ENCODE measurements at places on chromosomes 3 and 15.

GRCh38 chr3:12194669-12195161, 36.0 kb upstream of the TIMP4 start:
- no peak for DNase-seq

DNA sequence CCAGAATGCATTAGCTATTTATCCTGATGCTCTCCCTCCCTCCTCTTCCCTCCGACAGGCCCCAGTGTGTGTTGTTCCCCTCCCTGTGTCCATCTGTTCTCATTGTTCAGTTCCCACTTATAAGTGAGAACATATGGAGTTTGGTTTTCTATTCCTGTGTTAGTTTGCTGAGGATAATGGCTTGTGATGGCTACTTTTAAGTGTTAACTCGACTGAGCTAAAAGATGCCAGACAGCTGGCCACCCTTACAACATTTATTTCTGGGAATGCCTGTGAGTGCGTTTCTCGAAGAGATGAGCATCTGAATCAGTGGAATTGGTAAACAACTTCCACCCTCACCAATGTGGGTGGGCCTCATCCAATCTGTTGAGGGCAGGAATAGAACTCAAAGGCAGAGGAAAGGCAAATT, 24.7 kb upstream of the TM2D3 start:
- DNase-seq, result no peak

DNA sequence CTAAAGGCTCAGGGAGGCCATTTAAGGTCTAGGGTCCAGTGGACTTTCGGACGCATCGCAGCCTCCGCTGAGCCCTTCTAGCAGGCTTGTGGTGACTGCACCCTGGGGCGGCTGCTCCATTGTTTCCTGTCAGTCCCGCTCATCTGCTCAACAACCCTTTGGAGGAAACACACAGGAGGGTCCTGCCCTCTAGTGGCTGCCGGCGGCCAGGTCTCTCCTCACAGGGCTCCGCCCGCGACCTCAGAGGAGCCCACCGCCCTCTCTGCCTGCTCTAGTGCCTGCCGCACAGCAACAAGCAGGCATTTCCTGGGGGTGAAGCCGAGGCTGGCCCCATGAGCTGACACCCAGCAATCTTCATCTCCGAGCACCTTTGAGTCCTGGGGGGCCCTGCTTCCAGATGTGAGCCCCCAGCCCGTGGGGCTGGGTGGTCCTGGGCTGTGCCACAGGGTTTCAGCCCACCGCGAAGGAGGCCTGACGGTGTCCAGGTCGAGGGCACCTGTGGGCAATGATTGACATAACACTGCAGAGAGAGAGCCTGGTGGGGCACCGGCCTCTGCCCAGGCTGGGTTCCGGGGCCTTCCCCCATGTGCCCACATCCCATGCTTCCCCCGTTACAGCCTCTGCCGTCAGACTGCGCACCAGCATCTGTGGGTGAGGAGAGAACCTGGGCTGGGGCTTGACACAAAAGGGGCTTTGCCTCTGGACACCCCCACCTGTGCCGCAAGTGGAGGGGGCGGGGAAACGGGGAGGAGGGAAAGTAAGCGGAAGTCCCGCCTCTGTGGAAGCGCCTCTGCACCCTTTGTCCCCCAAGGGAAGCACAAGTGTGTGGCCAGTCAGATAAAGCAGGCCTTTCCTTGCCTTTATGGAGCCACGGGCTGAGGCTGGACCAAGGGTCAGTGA, 27.0 kb upstream of the SFMBT1 start:
- DNase-seq, result peak; percentile 64

DNA sequence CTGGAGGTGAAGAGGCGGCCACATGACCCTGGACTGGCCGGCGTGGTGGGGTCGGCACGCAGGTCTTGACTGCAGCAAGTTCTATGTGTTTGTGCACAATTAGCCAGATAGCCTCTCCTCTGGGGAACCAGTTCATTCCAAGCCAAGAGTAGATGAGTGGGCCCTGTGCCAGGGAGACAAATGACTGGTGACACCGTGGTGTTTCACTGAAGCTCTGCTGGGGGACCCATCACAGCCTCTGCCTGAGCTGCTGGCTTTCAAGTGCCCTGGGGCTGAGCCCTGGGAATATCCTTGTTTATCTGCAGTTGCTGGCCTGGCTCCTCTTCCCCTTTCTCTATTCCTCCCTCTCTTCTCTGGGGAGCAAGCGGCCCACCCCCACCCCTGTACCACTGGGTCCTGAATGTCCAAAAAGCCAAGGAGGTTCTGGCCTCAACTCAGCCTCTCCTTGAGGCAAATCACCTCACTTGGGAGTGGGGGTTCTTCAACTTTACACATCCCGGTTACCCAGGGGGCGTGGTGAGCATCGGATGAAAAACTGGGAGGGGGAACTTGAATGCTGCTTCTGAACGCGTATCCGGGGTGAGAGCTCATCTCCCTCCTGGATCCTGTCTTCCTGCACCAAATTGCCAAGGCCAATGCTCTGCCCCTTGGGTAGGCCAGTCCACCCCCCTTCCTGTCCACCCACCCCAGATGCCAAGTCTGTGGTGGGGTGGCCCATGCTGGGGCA, 199.6 kb upstream of the LYSMD4 start:
- DNase-seq, result no peak

DNA sequence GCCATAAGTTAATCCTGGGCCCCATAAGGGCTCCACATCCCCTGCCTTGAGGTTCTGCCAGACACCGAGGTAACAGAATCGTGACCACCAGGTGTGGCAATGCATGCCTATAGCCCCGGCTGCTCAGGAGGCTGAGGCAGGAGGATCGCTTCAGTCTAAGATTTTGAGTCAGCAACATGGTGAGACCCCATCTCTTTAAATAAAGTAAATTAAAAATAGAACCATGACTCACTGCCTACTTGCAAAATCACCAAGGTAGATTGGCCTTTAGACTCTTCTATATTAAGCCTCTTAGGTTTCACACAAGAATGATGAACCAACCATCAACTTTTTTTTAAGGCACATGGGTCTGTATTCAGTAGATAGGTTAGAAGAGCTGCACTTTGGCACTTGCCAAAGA, 9.7 kb downstream of the WDR5B start:
- DNase-seq, result no peak

DNA sequence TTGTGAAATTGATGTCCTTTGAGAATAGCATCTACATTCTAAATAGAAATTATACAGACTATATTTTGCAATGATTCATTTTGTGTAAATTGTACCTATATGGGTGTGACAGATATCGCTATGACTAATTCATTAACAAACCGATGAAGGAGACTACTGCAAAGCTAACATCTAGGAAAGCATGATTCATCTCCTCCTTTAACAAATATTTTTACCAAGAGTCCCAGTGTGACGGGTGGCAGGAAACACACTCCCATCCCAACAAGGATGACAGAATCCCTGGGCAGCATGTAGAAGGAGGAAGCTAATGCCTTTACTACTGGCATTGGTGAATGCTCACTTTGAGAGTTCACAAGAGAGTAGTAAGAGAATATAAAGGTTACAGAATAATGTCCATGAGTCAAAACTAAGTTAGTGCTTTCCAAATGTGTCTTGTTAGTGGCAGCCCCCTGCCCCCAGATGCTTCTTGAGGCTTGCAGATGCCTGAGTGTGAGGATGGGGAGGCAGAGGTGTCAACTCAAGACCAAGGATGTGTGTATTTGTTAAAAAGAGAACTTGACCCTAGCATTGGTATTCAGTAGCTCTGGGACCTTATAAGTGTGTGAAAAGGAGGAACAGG, 180.6 kb downstream of the FMN1 start:
- no peak for DNase-seq

- no peak for DNase-seq
Measured at GRCh38 chr3:63365671-63366070, 87.6 kb downstream of the SYNPR start.

GRCh38 chr3:188446766-188447165, 292.8 kb downstream of the LPP start:
- DNase-seq, result no peak

- no peak for DNase-seq
Measured at GRCh38 chr3:52044869-52045619, 11.3 kb downstream of the DUSP7 start.

- no peak for DNase-seq
Measured at GRCh38 chr3:42667523-42668412, 14.3 kb downstream of the ZBTB47 start.

DNA sequence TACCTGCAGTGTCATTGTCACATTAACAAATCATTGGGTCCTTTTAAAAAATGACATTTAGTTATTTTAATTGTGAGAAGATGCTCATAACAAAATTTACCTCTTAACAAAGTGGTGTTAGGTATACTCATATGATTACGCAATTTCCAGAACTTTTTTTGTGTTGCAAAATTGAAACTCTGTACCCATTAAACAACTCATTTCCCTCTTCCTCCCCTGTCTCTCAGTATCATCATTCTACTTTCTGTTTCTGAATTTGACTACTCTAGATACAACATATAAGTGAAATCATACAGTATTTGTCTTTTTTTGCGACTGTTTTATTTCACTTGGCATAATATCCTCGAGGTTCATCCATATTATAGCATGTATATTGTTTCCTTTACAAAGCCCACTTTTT, 58.7 kb upstream of the CHST2 start:
- no peak for DNase-seq

DNA sequence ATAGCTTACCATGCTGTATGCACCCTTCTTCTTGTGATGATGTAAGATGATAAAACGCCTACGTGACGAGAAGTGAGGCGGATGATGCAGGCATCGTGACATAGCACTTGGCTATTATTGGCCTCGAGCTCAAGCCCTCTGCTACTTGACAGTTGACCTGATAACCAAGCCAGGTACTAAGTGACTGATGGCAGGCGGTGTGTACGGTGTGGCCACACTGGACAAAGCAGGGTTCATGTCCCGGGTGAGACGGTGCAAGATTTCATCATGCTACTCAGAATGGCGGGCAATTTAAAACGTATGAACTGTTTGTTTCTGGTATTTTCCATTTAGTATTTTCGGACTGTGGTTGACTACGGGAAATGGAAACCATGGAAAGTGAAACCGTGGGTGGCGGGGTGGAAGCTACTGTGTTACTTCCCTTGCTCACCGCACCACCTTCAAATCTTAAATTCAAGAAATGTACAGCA, 57.7 kb downstream of the SLC12A8 start:
- no peak for DNase-seq

- DNase-seq, result no peak
Measured at GRCh38 chr15:55685286-55685685, 57.7 kb downstream of the PRTG start.

DNA sequence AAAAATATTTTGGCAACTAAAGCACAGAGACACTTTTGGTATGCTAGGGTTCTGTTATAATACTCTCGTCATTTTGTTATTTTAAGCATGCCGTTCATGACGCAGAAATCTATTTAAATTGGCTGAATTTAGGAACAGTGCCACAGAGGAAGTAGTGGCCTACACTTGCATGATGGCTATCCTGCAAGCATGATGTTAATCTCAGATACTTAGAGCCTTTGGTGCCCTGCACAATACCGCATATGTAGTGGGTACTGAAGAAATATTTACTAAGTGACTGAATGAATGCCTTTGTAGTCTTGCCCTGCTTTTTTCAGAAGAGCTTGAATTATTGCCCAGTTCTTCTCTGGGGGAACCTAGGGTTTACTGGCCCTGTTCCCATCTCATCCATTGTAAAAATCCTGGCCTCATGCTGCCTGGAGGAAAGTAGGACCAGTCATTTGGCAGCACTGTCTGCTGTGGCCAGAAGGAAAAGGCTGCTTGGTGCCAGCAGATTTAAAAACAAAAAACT, 79.0 kb downstream of the SERPINI1 start:
- no peak for DNase-seq

DNA sequence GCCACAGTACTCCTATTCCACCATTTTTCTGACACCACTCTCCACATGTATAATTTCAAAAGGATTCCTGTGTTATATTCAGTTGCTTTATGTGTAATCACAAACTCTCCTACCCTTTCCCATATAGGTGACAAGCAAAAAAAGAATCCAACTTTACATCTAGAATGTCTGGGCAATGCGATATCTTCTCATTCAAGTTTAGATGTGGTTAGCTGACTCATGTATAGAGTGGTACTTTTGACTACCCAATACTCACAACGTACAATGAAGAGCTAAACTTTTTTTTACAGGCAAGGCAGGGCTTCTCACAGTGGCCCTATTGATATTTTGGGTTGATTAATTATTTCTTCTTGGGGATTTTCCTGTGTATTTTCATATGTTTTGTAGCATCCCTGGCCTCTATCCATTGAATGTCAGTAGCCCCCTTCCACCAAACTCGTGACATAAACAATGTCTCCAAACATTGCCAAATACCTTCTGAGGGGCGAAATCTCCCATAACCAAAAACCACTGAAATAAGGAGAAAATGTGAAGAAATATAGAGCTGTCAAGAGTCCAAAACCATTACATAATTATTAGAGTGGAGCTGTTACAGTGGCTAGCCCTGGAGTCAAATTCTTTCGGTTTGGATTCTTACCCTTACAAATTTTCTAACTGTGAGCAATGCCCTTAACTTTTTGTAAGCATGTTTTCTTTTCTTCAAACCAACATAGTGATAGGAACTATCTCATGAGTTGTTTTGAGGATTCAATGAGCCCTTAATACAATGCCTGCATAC, 342.6 kb downstream of the NSUN3 start:
- DNase-seq, result no peak

- no peak for DNase-seq
Measured at GRCh38 chr3:161349529-161350312, 21.6 kb downstream of the SPTSSB start.

- no peak for DNase-seq
Measured at GRCh38 chr3:58161435-58162398, 49.1 kb downstream of the DNASE1L3 start.

DNA sequence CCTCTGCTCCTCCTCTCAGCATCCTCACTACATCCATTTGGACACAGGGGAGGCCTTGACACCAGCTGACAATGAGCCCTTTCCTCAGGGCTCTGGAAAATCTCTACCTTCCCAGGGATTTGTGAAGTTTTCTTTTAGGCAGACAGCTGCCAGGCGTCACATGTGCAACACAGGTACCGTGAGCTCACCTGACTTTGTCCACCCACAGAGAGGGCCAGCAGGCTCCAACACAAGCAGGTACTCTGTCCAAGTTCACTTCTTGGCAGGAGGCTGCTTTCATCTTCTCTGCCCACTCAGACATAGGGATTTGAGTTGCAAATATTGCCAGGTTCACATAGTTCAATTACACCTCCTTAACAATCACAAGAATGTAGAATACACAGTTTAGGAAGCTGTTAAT, 15.3 kb upstream of the MINAR1 start:
- DNase-seq, result no peak

DNA sequence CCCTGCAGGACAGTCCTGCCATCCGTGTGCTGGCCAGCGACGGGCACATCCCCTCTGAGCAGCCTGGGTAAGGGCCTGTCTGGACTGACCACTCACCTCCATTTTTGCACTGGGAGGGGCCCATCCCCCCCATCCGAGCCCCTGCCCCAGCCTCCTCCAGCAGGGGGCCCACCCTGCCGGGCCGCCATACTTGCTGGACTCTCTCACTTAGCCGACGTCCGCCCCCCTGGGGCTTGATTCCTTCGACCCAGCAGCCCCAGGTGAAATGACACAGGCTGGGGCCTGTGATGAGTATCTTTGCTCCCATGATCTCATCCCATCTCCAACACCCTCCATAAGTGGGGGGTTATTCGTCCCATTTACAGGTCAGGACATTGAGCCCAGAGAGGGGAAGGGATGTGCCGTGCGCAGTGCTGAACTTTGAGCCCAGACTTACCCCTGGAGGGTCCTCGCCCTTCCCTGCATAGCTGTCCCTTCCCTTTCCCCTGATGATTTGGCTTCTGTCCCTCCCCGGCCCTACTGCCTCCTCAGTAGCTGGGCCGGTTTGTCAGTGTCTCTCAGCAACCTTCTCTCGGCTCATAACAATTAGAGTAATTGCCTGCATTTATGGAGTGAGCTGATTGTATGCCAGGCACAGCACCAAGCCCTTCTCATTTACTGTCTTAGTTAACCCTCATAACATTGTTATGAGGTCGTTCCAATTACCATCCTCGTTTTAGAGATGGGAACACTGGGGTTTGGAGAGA, 4.2 kb downstream of the LMAN1L start:
- no peak for DNase-seq

Measured in hematopoietic multipotent progenitor cell treated with erythropoietin and hydrocortisone succinate and interleukin-3 and kit ligand, for 15 days (in vitro differentiated cells).